AG04450 (cell line): ENCODE measurements at places on chromosomes 16 and 17. TPM values are rescaled to one million over a fixed set of nuclear protein-coding genes. Genes with fewer than 3 reads are reported as not detected.

Gene PRSS33
- polyA plus RNA-seq = not detected in 2 replicates

DNA sequence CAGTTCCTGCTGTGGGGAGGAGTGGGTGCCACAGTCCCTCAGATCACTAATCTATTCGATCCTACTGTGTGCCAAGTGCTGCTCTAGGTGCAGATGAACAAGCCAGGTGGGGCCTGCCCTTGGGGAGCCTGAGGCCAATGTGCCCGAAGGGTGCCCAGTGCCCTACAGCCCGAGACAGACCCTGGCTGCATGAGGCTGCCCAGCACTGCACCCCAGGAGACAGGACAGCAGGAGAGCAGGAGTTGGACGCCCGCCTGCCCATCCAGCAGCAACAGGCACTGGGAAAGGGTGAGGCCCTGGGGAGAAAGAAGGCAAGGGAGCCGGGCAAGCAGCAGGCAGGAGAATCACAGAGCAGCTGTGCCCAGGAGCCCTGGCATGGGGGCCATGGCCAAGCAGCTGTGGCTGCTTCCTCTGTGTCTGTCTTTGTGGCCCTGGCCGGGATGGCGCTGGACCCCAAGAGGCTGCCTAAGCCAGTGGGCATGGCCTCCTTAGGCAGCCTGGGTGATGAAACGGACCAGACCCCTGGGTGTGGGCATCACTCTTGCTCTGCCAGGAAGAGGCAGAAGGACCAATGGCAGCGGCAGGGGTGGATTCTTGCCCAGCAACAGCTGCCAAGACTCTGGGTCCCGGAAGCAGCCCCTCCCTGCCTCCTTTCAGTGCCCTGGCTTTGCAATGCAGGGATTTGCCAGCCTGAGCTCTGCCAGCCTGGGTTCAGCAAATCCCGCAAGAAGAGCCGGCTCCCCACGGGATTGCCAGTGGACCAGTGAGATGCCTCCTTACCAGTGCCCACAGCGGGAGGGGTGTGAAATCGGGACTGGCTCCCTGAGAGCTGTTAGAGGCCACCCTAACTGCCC, 179.6 kb upstream of the TNRC6C start:
- no peak for DNase-seq

Gene ARL5C
- polyA plus RNA-seq = not detected in 2 replicates

Gene NLGN2
- 8.9 and 12.4 TPM in 2 replicates for polyA plus RNA-seq

GRCh38 chr17:61457226-61457983, 5.2 kb downstream of the TBX4 start:
- no peak for DNase-seq

- DNase-seq = no peak
These were observed 5.2 kb downstream of the USP7 start for GRCh38 chr16:8958344-8959167.

DNA sequence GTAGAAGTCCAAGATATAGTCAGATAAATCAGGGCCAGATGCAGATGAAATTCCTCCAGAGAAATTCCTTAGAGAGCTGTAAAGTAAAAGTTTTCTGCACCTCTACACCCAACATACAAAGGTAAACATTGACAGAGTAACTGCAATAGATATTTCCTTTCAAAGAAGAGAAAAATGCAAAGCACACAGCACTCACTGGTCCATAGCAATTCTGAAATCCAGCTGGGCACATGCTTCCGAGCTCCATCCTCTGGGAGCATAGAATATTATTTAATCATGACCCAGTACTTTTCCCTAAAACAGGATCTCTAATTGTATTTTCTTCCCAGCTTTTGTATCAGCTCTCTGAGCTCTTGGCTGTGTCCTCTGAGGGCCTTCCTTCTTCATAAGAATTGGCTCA, 239.5 kb upstream of the IRX3 start:
- DNase-seq = no peak

GRCh38 chr17:61591018-61591417, at the start of gene NACA2:
TSS of gene NACA2 (minus strand) at chr17:61591219. CDS start at chr17:61591180, 39 bp downstream.
- no peak for DNase-seq

DNA sequence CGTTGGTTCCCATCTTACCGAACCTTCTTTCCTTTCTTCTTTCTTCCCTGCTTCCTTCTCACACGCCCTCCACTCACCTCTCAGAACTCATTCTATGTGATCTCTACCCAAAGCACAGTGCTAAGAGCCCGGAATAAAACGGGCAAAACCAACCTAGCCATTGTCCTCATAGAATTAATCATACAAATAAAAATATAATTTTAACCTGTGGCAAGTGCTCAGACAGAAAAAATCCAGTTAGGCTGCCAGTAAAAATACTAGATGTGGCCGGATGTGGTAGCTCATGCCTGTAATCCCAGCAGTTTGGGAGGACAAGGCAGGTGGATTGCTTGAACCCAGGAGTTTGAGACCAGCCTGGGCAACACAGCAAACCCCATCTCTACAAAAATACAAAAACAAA, 27.0 kb downstream of the BMERB1 start:
- DNase-seq = no peak

GRCh38 chr16:28603381-28604185, 6.3 kb downstream of the SULT1A1 start:
- DNase-seq = no peak

- no peak for DNase-seq
These were observed 14.3 kb downstream of the SNX29 start for GRCh38 chr16:11990702-11991390.

DNA sequence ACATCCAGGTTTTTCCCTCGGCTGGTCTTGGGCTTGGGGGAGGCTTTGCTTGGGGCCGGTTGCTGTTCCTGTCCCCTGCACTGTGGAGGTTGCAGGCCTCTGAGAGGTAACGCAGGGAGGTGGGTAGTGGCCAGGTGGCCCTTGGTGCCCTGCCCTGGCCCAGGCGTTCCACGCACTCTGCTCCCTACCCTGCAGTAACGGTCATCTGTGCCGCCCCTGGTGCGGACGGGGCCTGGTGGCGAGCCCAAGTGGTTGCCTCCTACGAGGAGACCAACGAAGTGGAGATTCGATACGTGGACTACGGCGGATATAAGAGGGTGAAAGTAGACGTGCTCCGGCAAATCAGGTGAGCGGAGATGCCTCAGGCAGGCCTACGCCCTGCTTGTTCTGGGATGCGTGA, 30.9 kb downstream of the AKAP1 start:
- DNase-seq = no peak

Gene HS3ST3A1
- 6.6 and 11.9 TPM in 2 replicates for polyA plus RNA-seq

DNA sequence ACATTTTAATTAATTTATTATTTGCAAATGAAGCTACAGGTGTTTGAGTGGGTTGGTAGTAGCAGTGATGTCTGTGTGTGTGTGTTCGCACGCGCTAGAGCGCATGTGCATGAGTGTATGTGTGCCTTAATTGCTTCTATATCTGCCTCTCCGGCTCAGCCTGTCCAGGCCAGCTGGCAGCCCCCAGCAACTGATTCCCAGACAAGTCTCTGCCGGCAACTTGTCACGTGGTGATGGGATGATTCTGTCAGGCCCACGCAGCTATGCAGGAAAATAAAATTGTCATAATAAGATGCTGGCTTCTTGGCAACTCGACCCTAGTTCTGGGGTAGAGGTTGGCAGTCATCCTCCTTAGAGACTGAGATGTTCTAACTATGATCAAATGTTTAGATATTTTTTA, 712.8 kb upstream of the SOX9 start:
- DNase-seq = no peak

GRCh38 chr16:11914210-11915113, 1.3 kb downstream of the GSPT1 start:
- no peak for DNase-seq

- DNase-seq = no peak
These were observed 524 bp downstream of the IQCK start for GRCh38 chr16:19718624-19718965.

GRCh38 chr17:59366773-59367656, 35.6 kb downstream of the YPEL2 start:
- no peak for DNase-seq

DNA sequence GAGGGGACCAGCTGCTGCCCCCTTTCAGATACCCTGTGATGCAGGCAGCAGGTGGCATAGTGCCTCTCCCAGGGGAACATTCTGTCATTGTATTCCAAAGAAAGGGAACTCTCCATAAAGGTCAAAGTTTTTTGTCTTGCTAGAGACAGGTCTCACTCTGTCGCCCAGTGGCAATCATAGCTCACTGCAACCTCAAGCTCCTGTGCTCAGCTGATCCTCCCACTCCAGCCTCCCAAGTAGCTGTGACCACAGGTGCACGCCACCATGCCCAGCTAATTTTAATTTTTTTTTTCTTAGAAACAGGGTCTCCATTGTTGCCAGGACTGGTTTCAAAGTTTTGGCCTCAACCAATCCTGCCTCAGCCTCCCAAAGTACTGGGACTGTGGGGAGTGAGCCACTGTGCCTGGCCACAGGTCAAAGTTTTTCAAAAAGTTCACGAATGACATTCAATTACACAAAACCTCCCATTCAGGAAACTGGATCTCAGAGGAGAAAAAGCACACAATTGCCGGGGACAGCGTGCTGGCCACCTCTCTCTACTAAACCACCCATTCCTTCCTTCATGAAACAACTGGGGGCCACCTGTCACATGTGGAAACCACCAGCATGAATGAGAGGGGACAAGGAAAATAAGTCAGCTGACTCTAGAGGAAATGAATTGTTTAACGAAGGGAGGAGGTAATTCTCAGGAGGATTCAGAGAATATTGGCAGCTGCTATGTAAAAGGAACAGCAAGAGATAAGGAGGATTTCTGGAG, 80.0 kb downstream of the MARCHF10 start:
- no peak for DNase-seq

DNA sequence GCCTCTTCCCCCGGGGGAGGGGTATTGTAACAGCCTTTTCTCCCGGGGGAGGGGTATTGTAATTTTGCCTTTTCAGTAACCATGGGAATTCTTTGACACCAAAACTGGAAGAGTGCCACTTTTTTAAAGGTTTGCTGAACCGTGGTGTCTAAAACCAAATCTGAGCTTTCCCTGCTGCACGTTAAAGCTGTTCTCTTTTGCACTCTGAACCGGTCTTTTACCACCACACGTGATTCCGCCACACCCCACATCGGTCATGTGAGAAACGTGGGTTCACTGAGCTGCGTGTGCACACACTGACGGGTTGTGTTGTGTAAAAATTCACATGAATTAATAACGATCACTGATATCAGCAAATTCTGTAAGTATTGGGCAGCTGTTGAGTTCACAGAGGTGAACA, 9.2 kb upstream of the ACSF3 start:
- DNase-seq = no peak

DNA sequence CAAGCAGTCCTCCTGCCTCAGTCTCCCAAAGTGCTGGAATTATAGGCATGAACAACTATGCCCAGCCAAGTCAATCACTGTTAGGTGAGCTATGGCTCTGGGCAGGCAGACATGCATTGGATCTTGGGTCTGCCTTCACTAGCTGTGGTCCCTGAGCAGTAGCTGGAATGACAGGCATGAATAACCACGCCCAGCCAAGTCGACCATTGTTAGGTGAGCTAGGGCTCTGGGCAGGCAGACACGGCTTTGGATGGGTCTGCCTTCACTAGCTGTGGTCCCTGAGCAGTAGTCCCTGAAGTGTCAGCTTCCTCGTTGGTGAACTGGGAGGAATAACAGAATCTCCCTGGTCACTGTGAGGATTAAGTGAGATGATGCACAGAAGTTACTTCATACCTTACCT, 6.4 kb downstream of the MRM3 start:
- no peak for DNase-seq

- DNase-seq = no peak
These were observed 304.4 kb downstream of the SOX9 start for GRCh38 chr17:72425133-72425793.

- no peak for DNase-seq
These were observed 117.8 kb downstream of the RAB11FIP4 start for GRCh38 chr17:31509095-31509804.

- no peak for DNase-seq
These were observed 3.1 kb downstream of the GSG1L2 start for GRCh38 chr17:9818760-9819159.

GRCh38 chr16:73231944-73232554, 184.1 kb upstream of the ZFHX3 start:
- no peak for DNase-seq

Gene TNRC6C
- polyA plus RNA-seq = 1.2 and 2.2 TPM in 2 replicates

- no peak for DNase-seq
These were observed 42.9 kb downstream of the PRKCA start for GRCh38 chr17:66345264-66345663.

GRCh38 chr17:35214192-35214591, 20.0 kb upstream of the SLC35G3 start:
- no peak for DNase-seq

Gene FBXW10B
- polyA plus RNA-seq = 0.66 and 0.97 TPM in 2 replicates

Gene TAT
- polyA plus RNA-seq = not detected in 2 replicates

DNA sequence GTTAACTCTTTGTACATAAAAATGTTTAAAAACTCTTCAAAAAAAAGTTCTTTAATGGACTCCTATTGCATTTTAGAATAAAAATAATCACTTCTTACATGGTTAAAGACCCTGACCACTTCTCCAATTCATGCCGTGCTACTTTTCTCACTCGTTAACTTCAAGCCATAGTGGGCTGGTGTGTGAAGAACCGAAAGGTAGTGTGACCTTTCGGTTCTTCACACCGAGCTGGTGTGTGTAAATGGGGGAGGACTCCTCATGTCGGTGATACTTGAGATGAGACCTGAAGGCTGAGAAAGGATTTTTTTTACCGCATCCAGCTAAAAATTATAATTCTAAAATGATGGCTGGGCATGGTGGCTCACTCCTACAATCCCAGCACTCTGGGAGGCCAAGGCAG, 22.1 kb downstream of the RFFL start:
- DNase-seq = no peak
